ENCODE measurements at places on chromosomes 2 and 18.

GRCh38 chr2:192155511-192156118 lies 39.1 kb downstream of the TMEFF2 start:
- DNase-seq, result no peak

GRCh38 chr18:59072727-59073421 lies 66.8 kb upstream of the SEC11C start:
- no peak for DNase-seq

DNA sequence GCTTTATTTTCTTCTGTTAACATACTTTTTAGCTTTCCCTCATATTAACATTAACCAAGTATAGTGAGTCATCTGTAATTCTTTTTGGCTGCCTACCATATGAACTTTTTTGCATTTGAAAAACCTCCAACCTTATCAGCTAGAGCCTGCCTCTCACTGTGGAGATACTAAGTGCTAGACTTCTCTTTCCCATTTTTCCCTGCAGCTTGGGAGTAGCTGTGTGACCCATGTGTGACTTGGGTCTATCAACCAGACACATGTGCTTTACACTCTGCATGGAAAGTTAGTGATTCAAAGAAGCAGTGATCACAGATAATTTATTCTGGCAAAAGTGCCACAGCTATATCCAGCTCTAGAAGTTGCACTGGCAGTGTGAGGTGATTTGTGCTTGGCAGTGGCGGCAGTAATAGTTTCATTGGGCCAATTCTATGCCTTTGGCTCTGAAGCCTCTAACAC lies 36.3 kb downstream of the PREPL start:
- no peak for DNase-seq

GRCh38 chr2:217791551-217791950 lies 211.2 kb downstream of the TNS1 start:
- DNase-seq, result no peak

- no peak for DNase-seq
Observed at GRCh38 chr2:215430528-215431187, 5.2 kb downstream of the FN1 start.

GRCh38 chr2:237427769-237428506 lies 14.0 kb upstream of the COL6A3 start:
- DNase-seq, result no peak

- DNase-seq, result no peak
Observed at GRCh38 chr2:44189104-44189503, 20.4 kb downstream of the PPM1B start.

- no peak for DNase-seq
Observed at GRCh38 chr2:166381-166780, 97.5 kb downstream of the SH3YL1 start.

- DNase-seq, result no peak
Observed at GRCh38 chr2:200477667-200478131, 32.2 kb downstream of the KCTD18 start.

DNA sequence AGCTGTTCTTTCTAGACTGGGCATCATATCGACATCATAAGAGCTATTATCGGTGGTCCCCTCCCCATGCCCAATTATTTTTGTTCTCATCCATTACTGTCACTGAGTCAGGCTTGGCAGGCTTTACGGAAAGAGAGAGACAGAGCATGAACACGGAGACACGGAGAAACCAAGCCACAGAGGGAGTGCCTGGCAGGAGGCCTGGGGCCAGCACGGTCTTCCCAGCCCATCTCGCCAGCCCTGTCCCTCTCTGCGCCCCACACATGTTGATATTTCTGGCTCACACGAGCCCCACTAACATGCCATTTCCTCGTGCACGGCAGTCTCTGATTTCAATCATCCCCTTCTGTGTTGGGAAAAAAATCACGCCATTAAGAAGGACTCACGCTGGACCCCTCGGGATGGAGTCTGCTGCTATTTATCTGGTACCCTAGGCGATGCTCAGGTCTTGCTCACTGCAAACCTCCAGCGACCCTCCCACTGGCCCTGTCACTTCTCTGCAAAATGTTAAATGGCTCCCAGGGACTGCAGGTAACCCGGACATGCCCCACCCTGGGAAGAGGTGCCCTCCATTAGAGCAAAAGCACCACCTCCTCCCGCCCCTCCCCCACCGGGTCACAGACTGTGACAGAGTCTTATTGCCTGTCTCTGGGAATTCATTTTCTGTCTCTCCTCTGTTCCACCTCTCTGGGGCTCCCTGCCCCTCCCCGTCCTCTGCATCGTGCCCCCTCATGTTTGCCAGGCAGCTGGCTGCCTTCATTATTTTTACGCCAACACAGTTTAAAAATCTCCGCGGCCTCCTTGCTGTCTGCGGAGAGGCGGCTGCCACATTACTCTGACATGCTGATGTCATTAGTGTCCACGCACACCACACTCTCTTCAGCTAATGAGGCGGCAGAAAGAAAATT lies 40.1 kb upstream of the GBX2 start:
- DNase-seq, result no peak

DNA sequence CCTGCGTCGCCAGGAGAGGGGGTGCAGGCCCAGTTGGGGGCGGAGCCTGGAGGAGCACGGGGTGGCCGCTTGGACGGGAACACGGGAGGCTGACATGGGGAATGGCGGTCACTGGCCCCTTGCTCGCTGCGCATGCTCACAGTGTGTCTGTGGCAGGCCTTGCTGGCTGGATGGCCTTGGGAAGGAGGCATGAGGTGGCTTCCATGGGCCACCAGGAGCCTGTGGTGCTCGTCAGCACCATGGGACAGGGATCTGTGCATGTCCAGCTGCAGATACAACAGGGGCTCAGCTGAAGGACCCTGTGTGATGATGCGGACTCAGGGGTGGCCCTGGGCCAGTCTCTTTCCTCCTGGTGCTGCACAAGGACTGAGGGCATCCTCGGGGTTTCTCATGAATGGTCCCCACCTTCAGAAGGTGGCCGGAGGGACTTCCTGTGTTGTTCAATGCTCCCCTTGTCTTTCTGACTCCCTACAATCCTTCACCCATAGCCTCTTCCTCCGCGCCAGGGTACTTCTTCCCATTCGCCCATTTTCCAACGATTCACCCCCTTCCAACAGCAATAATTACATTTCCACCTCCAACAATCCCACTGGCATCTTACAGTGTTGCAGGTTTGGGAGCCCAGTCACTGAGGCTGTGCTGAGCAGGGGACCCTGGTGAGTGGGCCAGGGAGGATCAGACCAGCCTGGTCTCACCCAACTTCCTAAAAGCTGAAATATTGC lies 3.4 kb upstream of the SP140L start:
- no peak for DNase-seq

DNA sequence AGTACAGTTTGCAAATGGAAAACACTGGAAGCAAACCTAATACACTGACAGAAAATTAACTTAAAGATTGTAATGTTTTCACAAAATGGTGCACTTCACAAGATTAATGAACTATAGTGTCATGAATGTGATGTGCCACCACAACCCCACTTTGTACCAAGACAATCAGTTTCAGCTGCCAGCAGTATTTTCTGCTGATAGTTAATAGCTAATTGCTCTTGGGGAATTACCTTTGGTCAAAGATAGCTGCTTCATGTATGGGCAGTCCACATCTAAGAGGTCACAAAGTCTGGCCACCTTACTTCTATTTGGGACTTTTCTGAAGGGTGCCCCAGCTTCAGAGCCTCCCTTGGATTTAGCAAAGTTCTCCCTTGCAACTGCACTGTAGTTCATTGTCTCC lies 254.0 kb downstream of the CALCRL start:
- DNase-seq, result no peak

- DNase-seq, result no peak
Observed at GRCh38 chr2:204019572-204020501, 83.3 kb downstream of the ICOS start.

DNA sequence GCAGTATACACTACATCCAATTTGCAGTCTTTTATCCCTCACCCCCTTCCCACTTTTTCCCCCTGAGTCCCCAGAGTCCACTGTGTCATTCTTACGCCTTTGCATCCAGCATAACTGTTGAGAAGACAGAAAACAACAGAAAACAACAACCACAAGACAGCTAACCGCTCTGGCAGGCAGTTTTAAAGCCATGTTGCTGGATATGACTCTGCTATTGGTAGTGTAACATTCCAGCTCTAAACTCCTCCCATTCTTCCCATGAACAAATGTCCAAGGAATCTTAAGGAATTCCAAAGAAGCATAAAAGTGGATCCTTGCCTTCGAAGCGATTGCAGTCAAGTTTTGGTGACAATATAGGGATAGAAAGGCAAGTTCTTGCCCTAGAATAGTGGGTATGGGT lies 599.1 kb downstream of the NYAP2 start:
- DNase-seq, result no peak

DNA sequence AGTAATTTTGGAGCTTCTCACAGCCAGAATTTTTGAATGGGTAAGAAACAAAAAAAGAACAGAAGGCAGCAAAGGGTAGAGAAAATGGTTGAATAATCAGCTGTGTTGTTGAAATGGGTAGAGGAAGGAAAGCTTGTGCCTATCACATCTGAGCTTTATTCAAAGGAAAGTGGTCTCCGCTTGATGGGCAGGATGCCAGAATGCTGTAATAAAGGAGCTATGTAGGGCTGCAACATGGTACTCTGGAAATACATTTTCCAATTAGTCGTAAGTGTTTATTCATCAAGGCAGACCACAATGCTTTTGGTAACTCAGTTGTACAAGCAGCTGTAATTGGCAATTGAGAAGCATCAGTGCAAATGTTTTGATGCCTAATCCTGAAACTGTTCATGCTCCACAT lies 196.9 kb downstream of the ICOS start:
- DNase-seq, result no peak

GRCh38 chr2:177422271-177422670 lies 29.7 kb downstream of the AGPS start:
- no peak for DNase-seq

DNA sequence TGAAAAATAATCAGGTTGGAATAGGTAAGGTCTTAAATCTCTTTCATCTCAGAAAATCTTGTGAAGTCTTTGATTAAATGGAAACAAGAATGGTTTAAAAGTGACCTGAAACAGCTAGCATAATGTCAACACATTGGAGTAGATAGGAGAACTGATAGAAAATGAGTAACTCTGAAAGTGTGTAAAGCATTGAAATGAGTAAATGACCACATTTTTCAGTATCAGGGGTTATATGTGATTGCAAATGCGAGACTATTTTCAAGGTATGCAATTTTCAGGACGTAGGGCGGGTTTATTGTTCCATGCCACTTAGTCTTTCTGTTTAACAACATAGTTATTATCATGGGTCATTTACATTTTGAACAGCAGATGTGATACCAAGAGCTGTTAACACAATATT lies 1383.2 kb downstream of the LRP1B start:
- no peak for DNase-seq

DNA sequence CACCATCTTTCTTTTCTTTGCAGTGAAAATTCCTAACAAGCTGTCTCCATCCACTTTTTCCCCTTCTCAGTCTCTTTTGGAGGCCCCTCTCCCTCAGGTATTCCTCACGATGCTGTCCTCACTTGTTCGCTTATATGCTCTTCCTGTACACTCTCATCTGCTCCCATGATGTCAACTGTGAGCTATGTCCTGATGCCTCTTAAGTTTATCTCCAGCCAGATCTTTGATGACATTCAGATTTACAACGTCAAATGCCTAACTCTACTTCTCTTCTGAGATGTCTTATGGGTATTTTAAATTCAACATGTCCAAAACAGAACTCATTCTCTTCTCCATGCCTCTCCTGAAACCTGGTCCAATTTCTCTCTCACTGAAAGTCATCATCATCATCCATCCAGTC lies 55.1 kb upstream of the SERTAD2 start:
- DNase-seq, result no peak

DNA sequence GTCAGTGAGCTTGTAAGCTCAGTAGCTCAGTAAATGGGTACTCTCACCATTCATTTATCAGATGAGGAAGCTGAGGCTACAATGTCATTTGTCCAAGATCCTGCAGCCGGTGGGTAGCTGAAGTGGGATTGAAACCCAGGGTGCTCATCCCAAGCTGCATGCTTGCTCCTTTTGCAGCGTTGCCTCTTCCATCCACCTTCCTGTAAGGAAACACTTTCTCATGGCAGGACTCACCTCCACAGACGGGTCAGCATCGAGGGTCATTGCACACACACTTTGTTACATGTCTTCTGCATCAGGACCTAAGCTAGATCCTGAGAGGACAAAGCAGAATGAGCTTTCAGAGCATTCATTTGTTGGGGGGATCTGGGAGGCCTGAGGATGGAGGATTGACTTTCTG lies 60.7 kb downstream of the ACOXL start:
- no peak for DNase-seq

DNA sequence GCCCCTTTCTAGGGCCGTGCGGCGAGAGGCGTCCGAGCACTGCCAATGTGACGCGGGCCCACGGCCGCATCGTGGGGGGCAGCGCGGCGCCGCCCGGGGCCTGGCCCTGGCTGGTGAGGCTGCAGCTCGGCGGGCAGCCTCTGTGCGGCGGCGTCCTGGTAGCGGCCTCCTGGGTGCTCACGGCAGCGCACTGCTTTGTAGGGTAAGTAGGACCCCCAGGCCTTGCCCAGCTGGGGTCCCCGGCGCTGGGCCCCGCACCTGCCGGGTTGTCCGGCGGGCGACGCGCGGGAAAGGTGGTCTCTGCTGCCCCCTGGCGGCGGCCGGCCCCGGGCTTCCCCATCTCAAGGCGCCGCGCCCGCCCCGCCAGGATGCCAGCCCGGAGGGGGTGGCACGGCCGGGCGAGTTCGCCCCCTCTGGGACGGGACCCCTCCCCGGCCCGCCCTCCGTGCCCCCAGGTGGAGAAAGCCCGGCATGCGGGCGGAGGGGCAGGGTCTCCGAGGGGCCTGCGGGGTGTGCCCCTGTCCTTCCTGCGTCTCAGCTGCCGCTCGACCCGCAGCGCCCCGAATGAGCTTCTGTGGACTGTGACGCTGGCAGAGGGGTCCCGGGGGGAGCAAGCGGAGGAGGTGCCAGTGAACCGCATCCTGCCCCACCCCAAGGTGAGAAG lies 1.9 kb downstream of the PRSS56 start:
- DNase-seq, result no peak

DNA sequence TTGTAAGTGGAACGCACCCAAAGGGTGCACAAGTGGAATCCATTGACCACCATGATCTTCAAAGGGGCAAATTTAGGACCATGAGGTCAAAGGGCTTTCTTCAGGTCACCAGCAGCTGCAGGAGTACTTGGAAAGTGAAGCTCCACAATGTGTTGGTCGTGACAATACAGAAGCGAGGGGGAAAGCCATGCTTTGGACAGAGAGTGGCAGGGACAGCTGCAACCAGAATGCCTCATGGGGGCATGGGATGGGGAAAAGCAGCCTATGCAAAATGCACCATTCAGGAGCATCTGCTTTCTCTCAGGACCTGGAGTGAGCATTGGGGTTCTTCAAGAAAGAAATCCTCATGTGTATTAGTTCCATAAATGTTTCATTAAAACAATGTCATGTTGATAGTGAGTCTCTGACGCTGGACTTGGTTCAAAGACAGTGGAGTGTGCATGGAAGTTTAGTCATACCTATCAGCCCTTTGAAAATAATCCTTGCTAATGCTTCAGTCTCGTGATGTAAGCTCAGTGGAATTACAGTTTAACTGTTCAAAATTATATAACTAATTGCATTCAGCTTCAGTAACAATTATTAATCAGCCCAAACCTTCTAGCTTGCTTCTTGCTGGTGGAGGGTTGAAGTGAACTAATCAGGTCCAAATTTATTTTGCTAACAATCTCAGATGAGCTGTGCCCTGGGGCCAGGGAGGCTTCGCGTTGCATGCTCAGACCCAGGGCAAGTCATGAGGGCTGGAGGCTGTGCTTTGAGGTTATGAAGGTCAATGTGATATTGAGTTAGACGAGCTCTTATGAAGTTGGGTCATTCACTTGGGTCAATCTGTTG lies 41.6 kb downstream of the ACKR3 start:
- DNase-seq, result no peak

- DNase-seq, result no peak
Observed at GRCh38 chr2:102622646-102623045, 3.3 kb downstream of the SLC9A2 start.

GRCh38 chr2:7880566-7880965 lies 801.3 kb upstream of the ID2 start:
- DNase-seq, result no peak

- no peak for DNase-seq
Observed at GRCh38 chr2:99652862-99653261, 163.0 kb upstream of the REV1 start.
